ENCODE measurements at places on chromosomes 4 and X.

- no peak for DNase-seq
Measured at GRCh38 chr4:99945718-99946355, 581 bp downstream of the DNAJB14 start.

GRCh38 chr4:110533590-110533910 is 57.6 kb downstream of the ENPEP start:
- no peak for DNase-seq

- no peak for DNase-seq
Measured at GRCh38 chr4:52750819-52751486, at the start of gene ERVMER34-1. TSS of gene ERVMER34-1 (minus strand) at chr4:52751425. CDS start at chr4:52745520, 5,905 bp downstream.

GRCh38 chr4:13537832-13538177 is 6.5 kb downstream of the NKX3-2 start:
- DNase-seq = no peak

- no peak for DNase-seq
Measured at GRCh38 chr4:151322570-151322969, 2.8 kb downstream of the SH3D19 start.

DNA sequence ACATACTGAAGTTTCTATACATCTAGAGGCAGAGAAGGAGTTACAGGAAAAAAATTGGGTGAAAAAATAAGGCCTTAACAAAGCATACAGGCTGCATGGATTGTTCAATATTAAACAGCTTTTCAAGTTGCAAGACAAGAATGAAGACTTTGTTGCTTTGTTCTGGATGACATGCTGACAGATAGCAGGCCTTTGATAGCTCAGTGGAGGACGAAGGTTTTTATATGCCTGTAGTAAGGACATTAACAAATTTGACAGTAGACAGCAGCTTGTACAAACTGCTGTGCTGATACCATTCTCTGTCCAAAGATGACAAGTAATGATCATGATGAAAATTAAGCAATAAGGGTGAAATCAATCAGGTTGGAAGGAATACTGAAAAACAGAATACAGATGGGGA is 309.9 kb downstream of the NKX6-1 start:
- no peak for DNase-seq

Data from stimulated activated naive CD4-positive, alpha-beta T cell (primary cell).